ENCODE measurements at places on chromosomes 5 and 9. TPM values are rescaled to one million over a fixed set of nuclear protein-coding genes. Genes with fewer than 3 reads are reported as not detected.

DNA sequence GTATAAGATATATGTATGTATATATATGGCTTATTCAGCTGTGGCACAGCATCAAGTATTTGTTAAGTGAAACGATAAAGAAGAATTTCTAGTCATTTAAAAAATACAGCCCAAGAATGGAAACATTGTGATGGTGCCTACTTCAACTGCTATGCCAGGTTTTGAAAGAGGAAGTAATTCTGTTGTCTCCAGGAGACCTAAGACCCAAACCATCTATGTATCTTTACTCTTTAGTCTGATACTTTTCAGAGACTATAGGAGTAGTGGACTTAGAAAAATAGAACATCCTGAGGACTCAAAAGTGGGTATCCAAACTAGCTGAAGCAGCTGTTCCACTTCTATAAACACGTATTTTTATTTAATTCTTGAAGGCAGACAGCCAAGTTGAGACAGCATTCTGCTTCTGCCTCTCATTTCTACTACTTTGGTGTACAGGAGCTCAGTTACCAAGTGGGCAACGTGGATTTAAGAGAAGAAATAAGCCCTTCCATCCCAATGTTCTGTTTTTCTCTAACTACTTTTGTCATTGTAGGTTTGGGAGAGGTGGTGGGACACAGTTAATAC is 110.7 kb downstream of the RPS23 start:
- no peak for DNase-seq

- peak; percentile 43 for DNase-seq
Observed at GRCh38 chr5:78591972-78592700, 56.4 kb downstream of the LHFPL2 start.

AQP7 gene
- total RNA-seq, result not detected

- no peak for DNase-seq
Observed at GRCh38 chr5:151140686-151141459, 16.7 kb downstream of the ANXA6 start.

- DNase-seq, result no peak
Observed at GRCh38 chr5:6565492-6565891, 67.4 kb downstream of the NSUN2 start.

ANKRD31 gene
- 0.59 TPM for total RNA-seq

GRCh38 chr9:124442826-124443225 is 7.4 kb upstream of the ADGRD2 start:
- no peak for DNase-seq

DNA sequence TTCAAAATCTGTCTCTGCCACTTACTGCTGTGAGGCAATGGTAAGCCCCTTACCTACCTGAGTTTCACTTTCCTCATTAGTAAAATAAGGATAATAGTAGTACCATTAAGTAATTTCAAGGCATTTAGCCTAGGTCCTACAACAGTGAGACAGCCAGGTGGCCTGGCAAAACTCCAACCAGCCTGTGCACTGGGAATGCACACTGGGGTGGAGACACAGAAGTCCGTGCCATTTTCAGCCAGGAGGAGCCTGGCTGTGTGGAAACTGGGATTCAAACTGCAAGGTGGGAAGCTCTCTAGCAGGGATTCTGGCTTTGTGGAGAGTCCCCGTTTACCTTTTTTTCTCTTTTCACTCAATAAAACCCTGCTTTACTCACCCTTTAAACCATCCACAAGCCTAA is 630.4 kb downstream of the PRELID2 start:
- DNase-seq, result no peak

DNA sequence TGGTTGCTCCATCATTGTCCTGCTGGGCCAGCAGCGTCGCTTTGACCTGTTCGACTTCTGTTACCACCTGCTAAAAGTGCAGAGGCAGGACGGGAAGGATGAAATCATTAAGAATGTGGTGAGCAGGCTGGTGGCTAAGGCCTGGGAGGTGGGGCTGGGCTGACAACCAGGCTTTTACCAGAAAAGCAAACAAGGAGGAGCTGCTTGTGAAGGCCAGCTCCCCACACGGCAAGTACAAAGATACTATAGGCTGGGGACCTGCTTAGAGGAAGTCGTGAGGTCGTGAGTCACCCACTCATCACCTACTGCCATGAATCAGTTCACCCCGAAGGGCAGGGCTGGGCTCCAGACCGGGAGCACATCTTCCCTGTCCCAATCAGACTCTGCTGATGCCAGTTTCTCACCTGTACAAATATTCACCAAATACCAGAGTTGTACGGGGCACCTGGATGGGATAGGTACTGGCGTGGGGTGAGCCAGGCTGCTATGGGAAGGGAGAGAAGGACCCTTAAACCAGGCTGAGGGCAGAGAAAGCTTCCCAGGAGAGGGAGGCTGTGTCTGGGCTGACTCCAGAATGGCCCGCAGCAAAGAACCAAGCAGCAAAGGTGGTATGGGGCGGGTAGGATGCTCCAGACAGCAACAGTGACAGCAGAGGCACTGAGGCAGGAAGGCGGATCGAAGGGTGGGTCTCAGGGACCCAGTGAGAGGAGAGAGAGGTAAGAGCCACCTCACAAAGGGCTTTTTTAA is 69.3 kb upstream of the NIPAL4 start:
- no peak for DNase-seq

DNA sequence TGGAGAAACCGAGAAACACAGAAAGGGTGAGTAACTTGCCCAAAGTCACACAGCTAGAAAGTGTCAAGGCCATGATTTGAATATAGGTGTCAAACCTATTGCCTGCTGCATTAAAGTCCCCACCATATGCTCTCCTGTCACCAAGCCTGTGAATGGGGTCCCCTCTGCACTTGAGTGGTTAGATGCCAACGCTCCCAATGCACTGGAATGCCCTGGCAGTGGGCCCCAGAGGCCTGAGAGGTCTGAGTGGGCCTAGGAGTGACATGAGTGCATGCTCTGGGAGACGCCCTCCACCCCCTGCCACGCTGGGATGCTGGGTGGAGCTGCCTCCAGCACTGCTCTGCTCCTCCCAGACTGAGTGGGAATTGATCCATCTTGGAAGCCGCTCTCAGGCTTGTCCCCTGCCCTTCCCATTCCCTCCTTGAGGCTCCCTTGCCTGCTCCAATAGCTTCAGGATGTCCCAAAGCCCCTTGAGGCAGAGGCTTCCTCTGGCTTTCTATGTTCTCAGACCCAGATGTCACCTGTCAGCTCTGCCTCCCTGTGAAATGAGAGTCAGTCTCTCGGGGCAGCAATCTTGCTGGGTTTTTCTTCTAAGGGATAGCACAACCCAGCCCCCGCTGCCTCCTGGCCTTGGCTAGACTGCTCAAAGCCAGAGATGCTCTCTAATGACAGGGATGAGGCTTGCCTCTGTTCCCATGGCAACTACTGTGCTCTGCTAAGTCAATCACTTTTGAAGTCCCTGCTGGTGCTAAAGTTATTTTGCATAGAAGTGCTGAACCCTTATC is 6.6 kb upstream of the ARSI start:
- peak; percentile 38 for DNase-seq

- DNase-seq, result no peak
Observed at GRCh38 chr9:126844085-126844484, 16.4 kb upstream of the ZBTB34 start.

DNA sequence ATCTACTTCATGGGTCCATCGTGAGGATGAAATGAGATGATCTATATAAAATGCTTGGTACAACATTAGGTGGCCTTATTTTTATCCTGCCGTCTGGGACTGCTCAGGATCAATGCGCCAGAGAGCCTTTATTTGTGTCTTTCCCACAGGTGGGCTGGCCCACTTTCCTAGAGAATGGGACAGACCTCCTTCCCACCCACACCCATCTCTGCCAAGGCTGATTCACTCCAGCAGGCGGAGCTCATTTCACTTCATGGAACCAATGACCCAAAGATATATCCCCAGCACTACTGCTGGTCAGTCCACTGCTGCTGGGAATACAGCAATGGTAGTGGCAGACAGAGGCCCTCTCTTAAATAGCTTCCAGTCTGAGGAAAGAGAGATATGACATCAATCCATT is 35.7 kb downstream of the TGFBI start:
- no peak for DNase-seq

KCTD16 gene
- 0.16 TPM for total RNA-seq

- DNase-seq, result peak; percentile 51
Observed at GRCh38 chr5:10455277-10455670, 13.6 kb downstream of the ROPN1L start.

ANKRD18B gene
- total RNA-seq, result 6.4 TPM

GARNL3 gene
- total RNA-seq, result 12.6 TPM

UBE2B gene
- total RNA-seq, result 22.1 TPM

GRCh38 chr9:133473743-133474142 is 5.2 kb downstream of the SLC2A6 start:
- no peak for DNase-seq

- DNase-seq, result peak; percentile 78
Observed at GRCh38 chr9:137305060-137305797, 3.2 kb upstream of the NRARP start.
